ENCODE measurements at places on chromosomes 12 and 14. TPM values are rescaled to one million over a fixed set of nuclear protein-coding genes. Genes with fewer than 3 reads are reported as not detected.

DNA sequence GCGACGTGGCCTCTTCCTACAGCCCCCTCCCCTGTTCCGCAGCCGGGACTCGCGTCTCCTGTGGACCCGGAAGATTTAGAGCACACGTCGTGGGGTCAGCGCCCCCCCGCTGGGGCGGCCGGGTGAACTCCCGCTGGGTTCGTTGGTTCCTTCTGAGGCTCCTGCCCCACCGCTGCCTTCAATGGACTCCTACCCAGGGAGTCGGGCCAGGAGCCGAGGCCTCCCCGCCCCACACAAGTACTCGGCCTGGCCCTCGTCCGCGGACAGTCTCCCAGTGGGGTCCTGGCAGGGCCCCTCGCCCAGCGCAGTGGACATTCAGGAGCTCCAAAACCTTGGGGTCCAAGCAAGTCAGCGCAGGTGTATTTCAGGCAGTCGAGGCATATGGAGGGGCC lies 1.2 kb downstream of the MMP17 start:
- no peak for DNase-seq

GRCh38 chr14:96309896-96310330 lies 53.2 kb downstream of the ATG2B start:
- no peak for DNase-seq

DNA sequence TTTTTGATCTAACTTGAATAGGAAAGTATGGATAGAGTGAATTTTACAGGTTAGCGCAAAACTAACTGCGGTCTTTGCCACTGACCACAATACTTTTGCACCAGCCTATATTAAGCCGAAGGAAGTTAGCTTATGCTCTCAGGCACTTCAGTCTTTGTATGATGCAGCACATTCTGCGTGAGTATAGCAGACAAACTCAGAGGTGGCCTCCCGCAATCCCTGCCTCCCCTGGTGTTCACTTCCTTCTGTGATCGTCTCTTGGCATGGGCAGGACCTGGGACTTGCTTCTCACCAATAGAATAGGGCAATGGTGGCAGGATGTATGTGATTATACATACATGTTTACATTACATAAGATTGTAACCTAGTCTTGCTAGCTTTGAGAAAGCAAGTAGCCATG lies 10.3 kb upstream of the SLC6A13 start:
- DNase-seq, result no peak

DNA sequence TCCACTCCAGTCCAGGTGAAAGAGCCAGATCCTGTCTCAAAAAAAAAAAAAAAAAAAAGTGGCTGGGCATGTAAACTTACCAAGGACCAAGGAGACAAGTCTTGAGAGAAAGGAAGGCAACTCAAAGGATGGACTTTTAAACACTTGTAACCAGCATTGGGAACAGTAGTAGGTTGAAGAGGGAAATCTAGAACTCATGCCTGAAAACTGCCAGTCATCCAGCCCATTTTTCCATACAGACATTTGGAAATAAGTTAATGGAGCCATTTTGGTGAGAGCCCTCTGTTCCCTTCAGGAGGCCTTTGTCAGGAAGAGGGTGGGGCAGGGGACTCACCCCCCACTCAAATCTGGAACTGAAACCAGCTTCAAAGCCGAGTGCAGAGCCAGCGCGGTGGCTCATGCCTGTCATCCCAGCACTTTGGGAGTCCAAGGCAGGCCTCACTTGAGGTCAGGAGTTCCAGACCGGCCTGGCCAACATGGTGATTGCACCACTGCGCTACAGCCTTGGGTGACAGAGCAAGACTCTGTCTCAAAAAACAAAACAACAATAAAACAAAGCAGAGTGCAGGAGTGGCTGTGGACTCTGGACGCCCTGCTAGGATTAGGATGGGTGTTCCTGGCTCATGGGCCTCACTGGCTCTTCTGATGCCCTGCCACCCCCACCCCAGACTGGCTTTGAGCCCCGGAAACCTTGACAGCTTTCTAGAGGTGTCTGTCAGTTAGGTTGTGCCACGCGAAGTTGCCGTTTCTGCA lies 1.6 kb upstream of the MLXIP start:
- DNase-seq, result peak; percentile 81

- DNase-seq, result no peak
Measured at GRCh38 chr12:75058228-75058627, 151.4 kb downstream of the KCNC2 start.

- DNase-seq, result no peak
Measured at GRCh38 chr12:121550974-121551634, 29.7 kb downstream of the KDM2B start.

GRCh38 chr12:12428047-12428446 lies 71.2 kb downstream of the BORCS5 start:
- DNase-seq, result no peak

DNA sequence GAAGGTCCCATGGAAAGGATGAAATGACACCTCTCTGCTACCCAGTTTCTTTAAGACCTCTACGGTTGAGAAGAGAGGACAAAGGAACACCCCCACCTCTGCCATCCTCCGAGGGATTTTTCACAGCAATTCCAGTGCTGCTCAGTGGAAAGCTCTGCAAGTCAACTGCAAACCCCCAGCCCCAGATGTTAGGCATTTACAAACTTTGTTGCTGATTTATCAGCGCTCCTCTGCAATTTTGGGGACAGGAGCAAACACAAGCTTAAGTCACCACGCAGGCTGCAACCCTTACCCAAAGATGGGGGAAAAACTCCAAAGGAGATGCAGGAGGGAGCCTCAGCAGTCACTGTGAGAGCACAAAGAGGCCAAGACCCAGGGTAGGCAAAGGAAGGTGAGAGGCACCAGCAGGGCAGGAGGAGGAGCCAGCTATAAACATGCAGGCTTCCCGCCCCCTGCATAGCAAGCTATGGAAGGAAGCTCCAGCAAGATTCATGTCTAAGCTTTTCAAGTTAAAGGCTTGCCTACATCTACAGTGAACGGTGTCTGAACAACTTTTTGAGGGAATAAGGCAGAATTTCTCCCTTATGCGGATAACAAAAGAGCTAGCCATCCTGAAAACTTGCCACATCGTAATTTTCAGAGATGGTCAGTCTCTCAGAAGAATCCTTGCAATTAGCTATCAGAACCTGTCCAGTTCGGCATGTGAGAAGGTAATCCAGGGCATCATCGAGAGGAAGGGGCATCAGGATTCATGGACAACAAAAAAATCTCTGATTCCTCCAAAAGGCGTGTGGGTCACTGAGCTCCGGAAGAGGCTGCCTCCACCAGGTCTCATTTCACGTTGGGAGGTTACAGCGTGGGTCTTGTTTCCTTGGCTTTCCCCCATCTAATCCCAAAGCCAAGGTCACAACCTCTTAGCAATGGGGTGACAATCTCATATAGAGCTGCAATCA lies 3.9 kb downstream of the CTDSP2 start:
- DNase-seq, result no peak

DNA sequence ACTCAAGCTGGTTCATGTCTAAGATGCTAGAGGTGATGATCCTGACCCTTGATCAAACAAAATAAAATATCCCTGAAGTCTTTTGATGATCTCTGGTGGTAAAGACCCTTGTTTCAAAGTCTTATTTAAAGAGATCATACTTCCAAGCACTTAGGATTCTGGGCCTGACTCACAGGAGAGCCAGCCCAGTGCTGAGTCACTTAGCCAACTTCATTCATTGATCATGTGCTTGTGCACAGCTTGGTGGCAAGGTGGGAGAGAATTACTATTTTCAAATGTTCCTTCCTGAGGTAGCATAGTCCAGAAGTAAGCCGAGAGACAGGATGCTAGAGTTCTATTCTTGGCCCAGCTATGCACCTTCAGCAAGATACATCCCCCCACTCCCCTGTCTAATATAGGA lies 40.6 kb downstream of the SCN8A start:
- DNase-seq, result no peak

DNA sequence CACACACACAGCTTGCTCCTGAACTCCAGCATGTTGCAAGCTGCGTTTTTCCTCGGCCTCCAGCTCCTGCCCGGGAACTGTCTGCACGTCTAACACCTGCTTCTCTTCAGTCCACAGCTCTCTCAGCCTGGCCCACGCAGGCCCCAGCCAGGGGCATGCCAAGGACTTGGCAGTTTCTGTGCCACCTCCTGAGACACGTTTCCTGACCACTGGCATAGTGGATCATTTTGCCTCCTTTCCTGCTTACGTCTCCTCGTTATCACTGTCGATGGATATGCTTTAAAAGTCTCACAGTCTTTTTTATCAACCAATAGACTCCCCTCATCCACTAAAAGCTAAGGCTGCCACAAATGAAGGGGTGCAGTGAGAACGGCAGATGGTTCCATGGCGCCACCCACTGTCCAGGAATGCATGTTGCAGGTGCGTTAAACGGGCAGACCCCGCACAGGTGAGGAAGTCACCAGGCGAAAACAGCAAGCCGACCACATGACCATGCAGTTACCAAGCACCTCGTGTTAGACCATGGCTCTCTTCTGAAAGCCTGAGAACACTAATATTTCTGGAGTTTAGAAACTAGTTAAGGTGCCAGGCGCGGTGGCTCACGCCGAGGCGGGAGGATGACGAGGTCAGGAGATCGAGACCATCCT lies 14.7 kb upstream of the TEAD4 start:
- peak; percentile 72 for DNase-seq

- no peak for DNase-seq
Measured at GRCh38 chr12:50211392-50212070, 44.4 kb upstream of the CERS5 start.

- DNase-seq, result no peak
Measured at GRCh38 chr14:45091710-45092109, 7.8 kb downstream of the PRPF39 start.

GRCh38 chr14:93965946-93966474 lies 10.4 kb downstream of the ASB2 start:
- DNase-seq, result no peak

- peak; percentile 95 for DNase-seq
Measured at GRCh38 chr14:23071244-23071920, 14.1 kb upstream of the CDH24 start.

GRCh38 chr14:105414456-105415371 lies 4.9 kb upstream of the MTA1 start:
- peak; percentile 93 for DNase-seq

GRCh38 chr14:100950024-100950423 lies 46.5 kb upstream of the RTL1 start:
- DNase-seq, result no peak

GRCh38 chr12:89179245-89179644 lies 173.1 kb downstream of the DUSP6 start:
- DNase-seq, result no peak

DNA sequence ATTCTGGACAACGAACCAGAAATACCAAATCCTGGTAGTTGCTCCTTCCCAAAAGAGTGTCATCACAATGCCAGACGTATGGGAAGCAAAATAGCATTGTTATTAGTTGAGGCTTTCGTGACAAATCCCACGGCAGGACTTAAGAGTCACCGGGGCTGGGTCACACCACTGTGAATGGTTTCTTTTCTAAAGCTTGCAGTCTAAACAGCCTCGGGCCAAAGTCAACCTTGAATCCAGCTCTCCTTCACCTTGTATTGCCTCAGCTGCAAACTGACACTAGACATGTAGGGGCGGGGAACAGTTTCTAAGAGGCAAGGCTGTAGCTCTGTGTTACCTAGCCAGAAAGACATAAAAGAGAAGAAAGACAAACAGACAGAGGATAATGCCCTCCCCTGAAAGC lies 734.8 kb downstream of the MED13L start:
- no peak for DNase-seq

GRCh38 chr12:116726694-116727093 lies 11.2 kb downstream of the SPRING1 start:
- DNase-seq, result no peak

- no peak for DNase-seq
Measured at GRCh38 chr12:31386364-31386777, 60.4 kb upstream of the SINHCAF start.

DNA sequence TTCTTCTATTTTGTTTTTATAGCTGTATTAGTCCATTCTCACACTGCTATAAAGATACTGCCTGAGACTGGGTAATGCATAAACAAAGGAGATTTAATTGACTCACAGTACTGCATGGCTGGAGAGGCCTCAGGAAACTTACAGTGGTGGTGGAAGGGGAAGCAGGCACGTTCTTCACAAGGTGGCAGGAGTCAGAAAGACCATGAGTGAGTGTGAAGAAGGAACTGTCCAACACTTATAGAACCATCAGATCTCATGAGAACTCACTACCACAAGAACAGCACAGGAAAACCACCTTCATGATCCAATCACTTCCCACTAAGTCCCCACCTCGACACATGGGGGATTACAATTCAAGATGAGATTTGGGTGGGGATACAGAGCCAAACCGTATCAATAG lies 42.3 kb downstream of the ARMH4 start:
- DNase-seq, result no peak

GRCh38 chr12:104669851-104670337 lies 213.1 kb downstream of the CHST11 start:
- DNase-seq, result no peak

DNA sequence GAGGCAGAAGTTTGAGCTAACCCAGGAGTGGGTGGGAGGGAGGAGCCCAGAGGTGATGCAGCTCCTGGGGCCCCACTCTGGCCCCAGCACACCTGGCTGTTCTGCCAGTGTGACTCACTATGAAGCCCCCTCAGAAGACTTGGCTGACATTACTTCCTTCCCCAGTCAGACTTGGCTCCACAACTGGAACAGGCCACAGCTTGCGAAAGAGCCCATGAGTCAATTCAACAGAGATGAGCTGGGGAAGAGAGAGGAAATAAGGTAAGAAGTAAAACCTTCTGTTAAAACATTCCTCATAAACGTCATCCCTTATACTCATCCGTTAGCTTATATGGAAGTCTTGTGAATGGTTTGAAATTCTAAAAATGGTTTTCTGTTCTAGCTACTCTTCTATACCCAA lies 245.9 kb downstream of the ADAMTS20 start:
- DNase-seq, result no peak

DNA sequence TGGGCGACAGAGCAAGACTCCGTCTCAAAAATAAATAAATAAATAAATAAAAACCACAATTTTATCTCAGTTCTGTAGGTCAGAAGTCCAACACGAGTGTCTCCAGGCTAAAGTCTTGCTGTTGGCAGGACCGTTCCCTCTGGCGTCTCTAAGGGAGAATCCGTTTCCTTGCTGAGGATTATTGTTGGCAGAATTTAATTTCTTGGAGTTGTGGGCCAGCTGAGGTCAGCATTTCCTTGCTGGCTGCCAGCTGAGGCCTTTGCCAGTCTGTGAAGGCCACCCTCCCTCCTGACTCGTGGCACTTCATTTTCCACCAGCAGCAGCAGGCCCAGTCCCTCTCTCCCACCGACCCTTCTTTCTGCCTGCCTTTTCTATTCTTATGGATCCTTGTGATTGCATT lies 17.2 kb downstream of the PSMC1 start:
- DNase-seq, result no peak

DNA sequence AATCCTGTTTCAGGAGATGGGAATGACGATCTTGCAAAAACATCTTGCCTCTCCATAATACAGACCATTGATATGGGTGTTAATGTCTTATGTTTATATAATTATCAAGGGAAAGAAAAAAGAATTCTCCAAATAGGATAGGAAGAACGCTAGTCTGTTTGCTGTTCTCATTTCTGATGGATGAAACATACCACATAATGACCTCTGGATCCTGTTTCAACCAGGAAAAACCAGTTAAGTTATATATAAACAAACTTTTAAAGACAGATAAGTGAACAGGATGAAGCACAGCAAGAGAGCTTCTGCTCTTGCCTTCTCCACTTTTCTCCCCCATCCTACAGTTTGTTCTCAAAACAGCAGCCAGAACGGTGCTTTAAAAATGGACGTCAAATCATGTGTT lies 27.8 kb downstream of the COQ6 start:
- DNase-seq, result no peak

Gene IQSEC3
- total RNA-seq, result 3.2 TPM

Gene NELL2
- 1.3 TPM for total RNA-seq

Gene CRY1
- total RNA-seq, result 31.0 TPM

Gene LRFN5
- 0.74 TPM for total RNA-seq

Data from posterior vena cava (tissue), 2 donors.